Psoas muscle (tissue), 8 donors: ENCODE measurements at places on chromosomes 3 and 15.

- no peak for DNase-seq
Observed at GRCh38 chr3:188531210-188531609, 377.3 kb downstream of the LPP start.

DNA sequence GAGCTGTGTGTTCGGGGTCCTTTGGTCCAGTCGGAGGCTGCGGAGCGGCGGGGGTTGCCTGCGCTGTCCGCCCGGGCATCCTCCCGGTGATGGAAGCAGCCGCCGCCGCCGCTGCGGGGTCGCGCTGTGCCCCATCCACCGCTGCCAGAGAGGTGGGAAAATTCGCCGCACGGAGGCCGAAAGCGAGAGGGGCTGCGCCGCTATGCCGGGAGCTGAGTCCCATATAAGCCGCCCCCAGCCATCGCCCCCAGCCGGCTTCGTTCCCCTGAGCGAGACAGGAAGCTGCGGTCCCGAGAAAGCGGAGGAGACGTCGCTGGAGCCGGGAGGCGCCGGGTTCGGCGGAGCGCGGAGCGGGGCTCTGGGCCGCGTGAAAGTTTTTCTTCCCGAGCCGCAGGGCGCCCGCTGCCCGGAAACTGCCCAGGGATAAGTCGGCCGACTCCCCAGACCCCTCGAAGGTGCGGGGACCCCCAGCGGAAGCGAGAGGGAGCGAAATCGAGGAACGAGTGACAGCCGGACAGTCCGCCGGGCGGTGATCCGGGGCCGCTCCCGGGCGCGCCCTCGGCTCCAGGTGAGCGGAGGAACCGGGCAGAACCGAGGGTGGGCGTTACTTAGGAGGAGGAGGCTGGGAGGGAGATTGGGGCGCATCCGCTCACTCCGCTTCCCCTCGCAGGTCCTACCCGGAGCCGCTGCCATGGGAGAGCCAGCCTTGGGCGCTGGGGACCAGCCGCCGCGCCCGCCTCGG is 574 bp downstream of the CHST2 start:
- peak; percentile 28 for DNase-seq

DNA sequence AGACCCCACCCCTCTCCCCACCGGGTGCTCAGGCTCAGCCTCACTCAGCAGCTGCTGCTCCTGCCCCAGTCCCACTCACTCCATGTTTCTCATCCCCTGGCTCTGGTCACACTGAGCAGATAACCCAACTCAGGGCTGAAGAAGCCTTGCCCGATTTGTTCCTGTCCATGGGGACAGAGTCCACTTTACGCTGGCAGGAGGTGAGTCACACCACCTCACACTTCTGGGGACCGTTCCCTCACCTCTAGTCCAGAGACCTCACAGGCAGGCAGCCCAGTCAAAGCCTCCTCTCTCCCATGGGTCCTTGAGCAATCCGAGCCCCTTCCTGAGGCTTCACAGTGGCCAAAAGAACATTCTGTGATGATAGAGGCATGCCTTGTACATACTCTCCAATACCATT is 1.4 kb downstream of the CIDEC start:
- no peak for DNase-seq

DNA sequence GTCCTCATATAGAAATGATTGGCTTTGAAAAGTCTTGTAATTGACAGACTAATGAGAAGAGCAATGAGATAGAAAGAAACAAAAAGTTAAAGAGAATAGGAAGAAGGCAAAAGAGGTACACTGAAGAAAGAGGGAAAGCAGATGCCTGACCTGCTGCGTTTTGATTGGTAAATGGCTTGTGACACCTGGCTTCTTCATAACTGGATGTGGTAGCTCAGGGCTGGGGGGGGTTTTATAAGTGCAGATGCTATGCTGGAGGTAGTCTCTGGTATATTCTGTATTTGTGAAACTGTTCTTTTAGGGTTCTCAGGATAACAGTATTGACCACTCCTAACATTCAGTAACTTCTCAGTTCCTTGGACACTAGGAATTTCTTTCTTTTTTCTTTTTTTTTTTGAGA is 1.4 kb downstream of the STARD9 start:
- DNase-seq = no peak

DNA sequence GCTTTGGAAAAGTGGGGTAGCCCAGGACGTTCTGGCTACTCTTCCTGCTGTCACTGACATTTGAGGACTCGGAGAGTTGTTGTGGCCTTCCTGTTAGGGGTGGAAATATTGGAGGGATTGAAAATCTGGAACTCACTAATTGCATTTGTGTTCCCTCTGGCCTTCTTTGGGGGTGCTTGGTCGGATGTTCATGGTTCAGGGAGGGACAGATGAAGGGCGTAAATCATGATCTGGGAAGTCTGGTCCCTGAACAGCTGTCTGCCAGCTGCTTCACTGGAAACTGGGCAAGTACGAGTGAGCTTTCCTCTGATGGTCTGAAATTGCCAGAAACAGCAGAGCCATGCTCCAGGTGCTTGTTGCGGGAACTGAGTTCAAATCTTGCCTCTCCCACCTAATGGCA is 327.8 kb upstream of the C2CD4B start:
- no peak for DNase-seq

GRCh38 chr3:158801201-158801600 is 653 bp upstream of the MFSD1 start:
- DNase-seq = no peak

DNA sequence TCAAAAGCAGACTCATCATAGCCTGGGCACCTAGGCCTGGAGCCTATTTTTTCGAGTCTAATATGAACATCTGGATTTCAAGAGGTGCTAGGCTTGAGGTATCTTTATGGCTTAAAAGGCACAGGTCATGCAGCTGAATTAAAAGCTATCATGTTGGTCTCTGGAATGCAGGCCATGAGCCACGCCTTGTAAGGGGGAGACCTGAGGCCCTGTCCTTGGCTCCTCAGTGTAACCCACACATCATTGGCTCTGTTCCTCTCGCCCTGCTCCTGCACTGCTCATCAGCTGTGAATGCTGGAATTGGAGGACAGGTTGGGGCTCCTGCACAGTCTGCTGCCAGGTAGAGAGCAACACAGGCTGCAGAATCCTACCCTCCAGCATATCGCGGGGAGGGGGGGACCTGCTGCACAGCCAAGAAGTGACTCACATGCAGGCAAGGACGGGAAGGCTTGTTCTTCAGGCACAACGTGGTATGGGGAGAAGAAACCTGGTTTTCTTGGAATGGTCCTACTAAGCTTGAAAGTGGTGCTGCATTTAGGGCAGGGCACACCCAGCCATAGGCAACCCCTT is 146.0 kb downstream of the CHST2 start:
- DNase-seq = no peak

GRCh38 chr3:135131290-135131689 is 336.2 kb downstream of the EPHB1 start:
- DNase-seq = no peak

DNA sequence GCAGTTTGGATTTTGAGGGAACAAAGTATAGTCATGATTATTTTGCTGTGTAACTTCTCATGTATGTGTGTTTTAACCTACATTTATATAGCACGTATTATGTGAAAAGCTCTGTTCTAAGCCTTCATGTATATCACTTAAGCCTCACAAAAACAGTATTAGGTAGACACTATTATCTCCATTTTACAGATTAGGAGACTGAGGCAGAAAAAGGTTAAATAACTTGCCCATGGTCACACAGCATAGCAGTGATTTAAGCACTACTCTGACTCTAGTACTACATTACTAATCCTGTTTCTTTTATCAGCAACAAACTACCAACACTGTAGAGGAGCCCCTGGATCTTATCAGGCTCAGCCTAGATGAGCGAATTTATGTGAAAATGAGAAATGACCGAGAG is 2.6 kb downstream of the LSM3 start:
- no peak for DNase-seq
